ENCODE measurements at places on chromosomes 6 and 20.

DNA sequence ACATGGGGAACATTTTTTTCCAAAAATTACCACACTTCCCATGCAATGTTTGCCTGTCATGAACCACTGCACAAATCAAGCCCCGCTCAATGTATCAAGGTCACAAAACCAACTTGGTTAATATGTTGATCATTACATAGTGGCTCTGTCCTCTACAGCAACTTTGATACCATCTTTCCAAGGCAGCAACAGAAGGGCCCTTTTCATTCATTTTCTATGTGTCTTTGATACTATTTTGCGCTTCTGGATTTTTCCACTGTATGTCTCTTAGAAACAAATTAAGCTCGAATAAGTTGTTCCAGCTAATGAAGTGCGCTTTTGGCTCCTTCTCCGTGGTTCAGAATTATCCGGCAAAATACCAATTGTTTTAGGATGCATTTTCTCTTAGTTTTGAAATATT, 1.5 kb downstream of the ZHX3 start:
- no peak for DNase-seq

- DNase-seq: no peak
Observed at GRCh38 chr6:31401403-31401802, 2.0 kb upstream of the MICA start.

DNA sequence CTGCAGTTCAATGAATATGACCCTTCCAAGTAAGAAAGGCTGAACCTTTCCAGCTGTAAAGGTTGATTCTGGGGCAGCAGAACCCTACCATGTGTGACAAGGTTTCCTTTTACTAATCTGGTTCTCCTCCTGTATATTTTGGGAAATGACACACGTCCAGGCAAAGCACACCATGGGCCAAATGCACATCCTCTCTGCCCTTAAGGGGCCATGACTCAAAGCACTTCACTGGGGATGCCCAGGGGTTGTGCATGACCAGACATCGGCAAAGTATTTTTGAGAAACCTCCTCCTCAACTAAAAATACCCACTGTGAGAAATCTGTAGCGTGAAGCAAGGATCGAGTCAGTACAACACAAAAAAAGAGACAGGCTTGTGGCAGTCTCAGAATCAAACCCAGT, 174.7 kb downstream of the BACH2 start:
- DNase-seq: no peak

DNA sequence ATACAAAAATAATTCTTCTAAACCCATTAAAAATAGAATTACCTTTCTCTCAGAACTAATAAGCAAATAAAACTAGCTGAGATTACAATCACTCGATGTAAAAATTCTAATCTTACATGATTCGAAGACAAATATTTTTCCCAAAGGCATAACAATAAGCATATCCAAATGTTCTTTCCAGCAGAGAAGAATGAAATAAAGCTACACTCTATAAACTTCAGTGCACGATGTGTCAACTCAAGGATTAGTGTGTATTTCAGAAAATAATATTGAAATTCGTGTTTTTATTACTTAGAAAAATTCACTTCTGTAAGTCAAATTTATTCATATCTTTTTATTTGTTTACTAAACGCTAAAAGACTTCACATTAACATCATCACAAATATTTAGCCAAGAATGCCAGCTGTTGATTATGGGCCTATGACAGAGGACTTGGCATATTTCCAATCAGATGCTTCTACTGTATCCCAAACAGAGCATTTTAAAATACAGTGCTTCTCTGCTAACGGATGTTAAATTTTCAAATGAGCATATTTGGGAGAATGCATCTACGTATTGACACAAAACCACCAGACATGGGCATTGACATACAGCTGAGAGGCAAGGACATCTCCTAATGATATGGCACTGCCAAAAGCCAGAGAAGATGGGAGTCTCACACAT, 54.7 kb upstream of the PDE7B start:
- no peak for DNase-seq

DNA sequence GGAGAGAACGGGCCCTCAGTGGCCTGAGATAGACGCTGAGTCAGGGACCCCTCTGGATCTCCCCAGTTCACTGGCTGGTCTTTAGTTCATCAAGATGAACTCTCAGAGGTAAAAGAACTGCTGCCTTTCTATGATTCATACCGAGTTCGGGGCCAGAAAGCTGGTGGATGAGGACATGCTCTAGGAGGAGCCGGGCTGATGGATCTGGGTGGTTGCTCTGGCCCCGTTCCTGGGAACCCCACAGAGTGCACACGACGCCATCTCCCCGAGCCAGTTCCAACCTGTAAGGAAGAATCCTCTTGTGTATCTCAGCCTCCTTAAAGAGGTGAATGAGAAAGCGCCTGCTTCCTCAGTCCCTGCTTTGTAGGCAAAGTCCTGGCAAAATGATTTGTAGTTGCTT, 142.6 kb upstream of the PDE10A start:
- no peak for DNase-seq

DNA sequence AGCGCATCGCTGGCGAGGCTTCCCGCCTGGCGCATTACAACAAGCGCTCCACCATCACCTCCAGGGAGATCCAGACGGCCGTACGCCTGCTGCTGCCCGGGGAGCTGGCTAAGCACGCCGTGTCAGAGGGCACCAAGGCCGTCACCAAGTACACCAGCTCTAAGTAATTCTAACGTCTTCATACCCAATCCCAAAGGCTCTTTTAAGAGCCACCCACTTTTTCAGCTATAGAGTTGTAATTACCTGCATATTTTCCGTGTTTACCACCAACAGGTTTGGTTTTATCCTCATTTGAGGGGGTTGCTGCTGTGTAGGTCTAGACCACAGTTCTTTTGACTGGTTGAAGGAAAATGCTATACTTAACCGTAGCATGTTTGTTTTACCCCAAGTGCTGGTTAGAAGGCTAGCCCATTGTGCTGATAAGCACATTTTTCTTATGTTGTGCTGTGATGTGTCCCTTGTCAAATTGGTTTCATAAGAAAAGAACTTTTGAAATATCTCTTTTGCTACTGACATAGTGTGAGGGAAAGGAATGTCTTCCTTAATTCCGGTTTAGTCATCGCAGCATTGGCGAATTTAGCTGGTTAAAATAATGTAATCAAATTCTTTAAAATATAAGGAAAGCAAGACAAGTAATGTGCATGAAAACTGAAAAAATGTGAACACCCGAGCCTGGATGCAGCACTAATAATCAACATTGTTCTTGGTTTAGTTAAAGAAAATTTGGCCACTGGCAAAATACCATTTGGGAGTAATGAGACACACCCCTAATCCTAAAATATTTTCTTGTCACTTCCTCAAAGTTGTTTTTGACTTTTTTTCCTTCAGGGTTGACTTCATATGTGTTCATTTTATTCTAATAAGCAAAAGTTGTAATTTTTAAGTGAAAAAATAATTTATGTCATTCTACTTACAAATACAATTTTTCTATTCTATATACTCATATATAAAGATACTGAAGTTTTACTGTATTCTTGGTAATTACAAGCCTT, 112.8 kb downstream of the HFE start:
- no peak for DNase-seq

DNA sequence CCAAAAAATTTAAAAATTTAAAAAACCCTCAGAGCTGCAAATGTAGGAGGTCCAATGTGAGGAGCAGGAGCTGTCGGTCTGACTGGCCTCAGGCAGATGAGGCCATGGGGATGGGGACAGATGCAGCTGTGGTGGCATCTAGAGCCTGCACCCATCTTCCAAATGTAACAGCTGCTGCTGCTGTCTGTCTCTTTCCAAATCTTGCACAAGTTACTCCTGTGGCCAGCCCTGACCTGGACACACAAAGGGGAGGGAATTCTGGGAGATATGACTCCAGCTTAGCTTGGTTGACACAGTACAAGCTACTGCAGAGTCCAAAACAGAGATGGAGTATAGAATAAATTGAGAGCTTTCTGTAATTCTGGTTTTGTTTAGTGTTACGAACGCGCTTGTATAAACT, 115.2 kb downstream of the PRND start:
- no peak for DNase-seq

GRCh38 chr6:109230453-109230852, 135.1 kb downstream of the CEP57L1 start:
- DNase-seq: no peak

DNA sequence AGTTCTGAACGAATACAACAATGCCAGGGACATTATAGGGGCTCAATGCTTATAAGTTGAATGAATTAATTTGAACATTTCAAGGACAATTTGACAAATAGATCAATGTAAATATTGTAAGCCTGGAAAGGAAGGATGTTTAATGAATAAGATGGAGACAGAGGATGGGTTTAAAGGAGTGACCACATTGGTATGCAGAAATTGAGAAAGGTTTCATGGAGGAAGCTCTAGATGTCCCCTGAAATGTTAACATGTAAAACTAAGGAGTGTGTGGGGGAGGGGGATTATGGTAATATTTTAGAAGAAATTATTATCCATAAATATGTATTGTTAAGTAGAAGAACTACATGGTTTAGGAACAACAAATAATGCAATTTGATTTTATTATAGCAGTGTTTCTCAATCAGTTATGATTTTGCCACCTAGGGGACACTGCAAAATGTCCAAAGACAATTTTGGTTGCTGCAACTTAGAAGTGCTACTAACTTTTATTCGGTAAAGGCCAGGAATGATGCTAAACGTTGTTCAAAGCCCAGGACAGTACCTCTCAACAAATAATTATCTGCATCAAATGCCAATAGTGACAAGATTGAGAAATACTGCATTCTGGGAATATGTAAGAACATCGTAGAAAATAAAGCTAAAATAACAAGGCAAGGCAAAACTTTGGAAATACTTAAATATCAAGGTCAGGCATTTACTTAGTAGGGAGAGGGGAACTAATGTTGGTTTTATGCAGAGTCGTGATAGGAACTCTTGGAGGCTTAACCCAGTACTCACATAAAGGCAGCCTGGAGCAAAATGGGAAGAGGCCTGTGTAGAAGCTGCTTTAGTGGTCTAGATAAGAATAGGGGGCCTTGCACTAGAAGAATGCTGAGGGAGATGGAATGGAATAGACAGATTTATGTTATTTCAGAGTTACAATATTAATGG, 686.9 kb upstream of the CITED2 start:
- DNase-seq: no peak

DNA sequence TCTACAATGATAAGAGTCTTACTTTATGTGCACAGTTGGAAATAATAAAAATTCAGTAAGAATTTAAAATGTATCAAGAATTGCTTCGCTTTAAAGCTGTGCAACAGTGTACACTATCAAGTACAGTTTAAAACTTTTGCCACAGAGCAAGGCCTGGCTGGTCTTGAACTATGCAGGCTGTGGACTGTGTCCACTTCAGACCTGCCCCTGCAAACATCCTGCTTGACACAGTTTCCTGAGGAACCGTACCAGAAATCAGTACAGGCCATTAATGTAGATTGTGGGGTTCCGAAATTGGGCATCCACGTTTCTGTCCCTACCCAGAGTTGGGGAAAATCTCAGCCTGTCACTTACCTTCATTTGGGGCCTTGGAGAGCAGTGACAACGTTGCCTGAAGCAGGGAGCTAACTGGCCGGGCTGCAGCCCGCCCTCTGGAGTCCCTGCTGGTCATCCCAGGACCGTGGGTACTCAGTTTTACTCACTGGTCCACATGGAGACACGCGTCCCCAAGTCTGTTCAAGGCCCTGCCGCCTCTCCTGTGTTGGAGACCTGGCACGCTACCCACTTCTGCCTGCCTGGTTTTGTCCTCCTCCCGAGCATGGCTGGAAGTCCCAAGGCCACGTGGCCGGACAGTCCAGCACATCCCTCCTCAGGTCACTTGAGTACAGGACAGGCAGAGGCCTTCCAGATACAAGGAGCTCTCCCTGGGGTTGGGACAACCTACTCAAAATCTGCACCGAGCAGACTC, 8.4 kb downstream of the NINL start:
- DNase-seq: no peak

DNA sequence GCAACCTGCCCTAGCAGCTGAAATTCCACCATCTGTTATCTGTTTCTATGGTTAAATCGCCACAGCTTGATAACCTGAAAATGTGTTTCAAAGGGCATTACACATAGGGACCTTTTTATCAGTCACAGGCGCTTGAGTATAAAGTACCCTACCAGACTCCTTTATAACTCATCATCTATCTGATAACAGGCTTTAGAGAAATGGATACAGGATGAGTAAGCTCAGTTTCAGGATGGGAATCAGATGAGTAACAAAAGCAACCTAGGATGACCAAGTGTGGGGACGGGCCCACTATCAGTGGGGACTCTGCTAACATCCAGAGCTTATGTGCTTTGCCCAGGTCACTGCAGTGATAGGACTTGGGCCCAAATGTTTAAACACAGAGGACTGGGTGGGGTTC, 75.6 kb downstream of the PRND start:
- DNase-seq: no peak

GRCh38 chr20:3146732-3147341, 12.8 kb downstream of the FASTKD5 start:
- no peak for DNase-seq

- DNase-seq: no peak
Observed at GRCh38 chr20:49579195-49579594, 11.3 kb upstream of the PTGIS start.

DNA sequence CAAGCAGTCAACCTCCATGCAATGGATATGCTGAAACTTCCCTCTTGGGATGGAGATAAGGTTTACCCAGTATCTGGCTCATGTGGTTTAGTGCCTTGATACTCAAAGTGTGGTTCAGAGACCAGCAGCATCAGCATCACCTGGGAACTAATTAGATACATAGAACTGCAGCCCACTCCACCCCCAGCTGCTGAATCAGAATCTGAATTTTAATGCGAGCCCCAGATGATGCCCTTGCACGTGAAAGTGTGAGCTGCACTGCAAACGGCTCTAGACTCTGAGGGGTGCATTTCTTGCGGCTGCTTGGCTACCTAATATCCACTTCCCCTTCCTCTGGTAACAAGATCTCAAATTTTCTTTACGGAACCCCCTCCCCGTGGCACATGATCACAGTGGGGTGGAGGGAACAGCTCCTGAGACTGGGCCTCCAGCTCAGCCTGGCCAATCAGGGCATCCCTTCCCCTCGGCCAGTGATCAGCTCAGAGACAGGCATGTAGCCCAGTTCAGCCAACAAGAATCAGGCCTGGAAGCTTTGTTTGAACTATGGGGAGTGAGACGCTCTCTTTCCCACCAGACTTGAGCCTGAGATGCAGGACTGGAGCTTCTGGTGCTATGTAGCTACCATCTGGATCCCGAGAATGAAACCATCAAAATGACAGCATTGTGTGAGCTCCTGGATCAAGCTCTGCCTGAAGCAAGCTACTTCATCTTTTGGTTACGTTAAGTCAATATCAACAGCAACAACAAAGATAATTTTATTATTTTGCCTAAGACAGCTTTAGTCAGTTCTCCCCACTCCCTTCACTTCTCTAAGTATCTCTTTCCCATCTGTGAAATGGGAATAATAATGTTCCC, 12.8 kb downstream of the KCNK15 start:
- no peak for DNase-seq

DNA sequence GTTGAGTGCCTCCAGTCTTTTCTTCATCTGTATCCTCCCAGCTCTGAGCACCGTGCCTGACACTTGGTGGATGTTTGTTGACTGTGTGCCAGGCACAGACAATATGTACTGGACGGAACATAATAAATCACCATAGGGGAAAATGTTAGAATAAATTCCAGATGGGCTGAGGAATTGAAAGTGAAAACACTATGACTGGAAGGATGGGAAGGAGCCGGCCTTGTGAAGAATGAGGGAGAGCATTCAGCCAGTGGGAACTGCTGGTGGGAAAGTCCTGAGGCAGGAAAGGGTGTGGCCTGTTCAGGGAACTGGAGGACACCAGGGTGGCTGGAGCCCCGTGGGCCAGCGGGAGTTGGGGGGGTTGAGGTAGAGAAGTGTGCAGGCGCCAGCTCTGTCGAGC, 75.4 kb downstream of the MTHFD1L start:
- no peak for DNase-seq

GRCh38 chr6:108193131-108193530, 27.3 kb downstream of the NR2E1 start:
- DNase-seq: no peak

Measured in T follicular helper cell (primary cell).